ENCODE measurements at places on chromosomes 13 and 19.

- peak; percentile 60 for DNase-seq
Measured at GRCh38 chr19:19342086-19343015, 21.7 kb downstream of the MAU2 start.

DNA sequence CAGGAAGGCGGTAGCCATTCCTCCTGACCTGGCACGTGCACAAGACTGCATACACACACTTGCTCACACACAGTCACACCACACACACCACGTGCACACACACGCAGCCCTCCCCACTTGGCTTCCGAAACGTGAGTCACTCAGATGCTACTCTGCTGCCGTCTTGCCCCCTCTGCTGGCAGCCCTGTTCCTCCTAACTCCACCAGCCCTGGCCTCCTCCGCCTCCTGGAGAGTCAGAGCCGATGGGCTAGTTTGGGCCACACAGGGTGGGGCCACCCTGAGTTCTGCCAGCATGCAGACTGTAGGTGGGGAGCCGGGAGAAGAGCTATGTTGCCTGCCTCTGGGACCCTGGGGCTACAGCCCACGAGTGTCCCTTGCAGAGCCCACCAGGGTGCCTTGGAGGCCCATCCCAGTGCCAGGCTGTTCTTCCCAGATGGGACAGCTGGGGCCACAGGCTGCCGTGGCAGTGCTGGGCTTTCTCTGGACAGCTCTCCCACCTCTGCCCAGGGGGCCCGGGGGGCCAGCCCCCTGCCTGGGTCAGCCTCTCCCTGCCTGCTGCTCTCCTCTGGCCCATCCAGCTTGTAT, 12.1 kb downstream of the PIN1 start:
- DNase-seq = peak; percentile 28

DNA sequence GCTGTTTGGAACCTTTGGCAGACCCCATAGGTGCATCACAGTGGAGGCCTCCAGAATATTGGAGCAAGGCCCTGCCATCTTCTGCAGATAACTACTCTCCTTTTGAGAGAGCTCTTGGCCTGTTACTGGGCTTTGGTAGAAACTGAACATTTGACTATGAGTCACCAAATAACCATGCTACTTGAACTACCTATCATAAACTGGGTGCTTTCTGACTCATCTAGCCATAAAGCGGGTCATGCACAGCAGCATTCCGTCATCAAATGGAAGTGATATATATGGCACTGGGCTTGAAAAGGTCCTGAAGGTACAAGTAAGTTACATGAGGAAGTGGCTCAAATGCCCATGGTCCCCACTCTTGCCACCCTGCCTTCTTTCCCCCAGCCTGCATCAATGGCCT, 782.5 kb upstream of the SLITRK6 start:
- no peak for DNase-seq

- peak; percentile 53 for DNase-seq
Measured at GRCh38 chr19:48487948-48488347, 18.8 kb downstream of the CYTH2 start.

GRCh38 chr13:98613591-98613990, 36.7 kb upstream of the STK24 start:
- DNase-seq = no peak

DNA sequence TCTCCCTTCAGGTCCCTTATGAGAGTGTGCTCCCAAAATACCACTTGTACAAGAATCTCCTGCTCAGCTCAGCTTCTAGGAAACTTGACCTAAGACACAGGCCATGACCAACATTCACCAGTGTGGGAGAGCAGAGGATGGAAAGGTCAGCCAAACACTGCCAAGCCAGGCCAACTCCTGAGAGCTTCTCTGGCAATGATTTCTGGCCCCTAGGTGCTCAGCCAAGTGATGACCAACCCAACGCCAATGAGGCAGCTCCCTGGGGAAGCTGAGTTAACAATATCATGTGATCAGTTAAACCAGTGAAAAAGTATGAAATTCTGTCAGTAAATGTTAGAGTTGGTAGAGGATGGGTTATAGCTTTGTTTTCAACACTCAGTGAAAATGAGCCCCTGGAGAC, 49.1 kb upstream of the FLT1 start:
- no peak for DNase-seq

All from hematopoietic multipotent progenitor cell treated with erythropoietin and hydrocortisone succinate and interleukin-3 and kit ligand, for 15 days (in vitro differentiated cells).